ENCODE measurements at places on chromosomes 5 and 9. TPM values are rescaled to one million over a fixed set of nuclear protein-coding genes. Genes with fewer than 3 reads are reported as not detected.

The PDE8B gene
- 7.4 TPM for total RNA-seq

GRCh38 chr9:133054966-133055365, 6.8 kb upstream of the CEL start:
- H3K27ac ChIP-seq: peak overlapping the region; percentile 25
- no peak overlapping the region for H3K4me3 ChIP-seq
- no peaks in the 10 kb centered on the region for H3K27me3 ChIP-seq
- peaks cover 92% of the 10 kb centered on the region for H3K36me3 ChIP-seq
- peaks cover 5% of the 10 kb centered on the region for H3K4me1 ChIP-seq

GRCh38 chr9:79447762-79448161, 124.0 kb upstream of the TLE4 start:
- no peaks in the 10 kb centered on the region for H3K4me1 ChIP-seq
- H3K4me3 ChIP-seq: no peak overlapping the region
- H3K36me3 ChIP-seq: no peaks in the 10 kb centered on the region

- H3K27ac ChIP-seq: no peak overlapping the region
- H3K4me3 ChIP-seq: no peak overlapping the region
- H3K36me3 ChIP-seq: peaks cover 48% of the 10 kb centered on the region
- H3K4me1 ChIP-seq: no peaks in the 10 kb centered on the region
- peak; percentile 11 for DNase-seq
- no peaks in the 10 kb centered on the region for H3K27me3 ChIP-seq
These were observed 34.5 kb upstream of the ORM1 start for GRCh38 chr9:114288193-114289091.

DNA sequence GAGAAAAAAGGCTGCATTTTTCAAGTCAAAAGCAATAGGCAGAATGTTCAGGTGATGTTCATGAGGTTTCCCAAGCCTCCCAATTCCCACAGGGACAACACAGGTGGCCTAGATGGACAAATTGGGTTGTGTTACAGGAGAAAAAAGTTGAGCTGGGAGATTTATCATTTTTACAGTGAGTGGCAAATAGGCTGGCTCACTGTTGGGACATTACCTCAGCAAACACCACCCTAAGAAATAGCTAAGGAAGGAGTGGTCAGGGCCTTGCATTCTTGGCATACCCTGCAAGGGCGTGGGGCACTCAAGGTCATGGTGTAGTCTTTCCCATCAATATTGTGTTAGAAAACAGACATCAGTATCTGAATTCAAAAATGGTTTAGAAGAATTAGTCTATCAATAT, 23.3 kb upstream of the CPLANE1 start:
- no peak for DNase-seq
- H3K27ac ChIP-seq: no peak overlapping the region
- H3K4me1 ChIP-seq: no peaks in the 10 kb centered on the region
- H3K36me3 ChIP-seq: no peaks in the 10 kb centered on the region
- H3K4me3 ChIP-seq: no peak overlapping the region
- no peaks in the 10 kb centered on the region for H3K27me3 ChIP-seq
